GM12878 (cell line): ENCODE measurements at places on chromosomes 12 and 14. TPM values are rescaled to one million over a fixed set of nuclear protein-coding genes. Genes with fewer than 3 reads are reported as not detected.

GRCh38 chr14:103292426-103293374 is 41.3 kb upstream of the EIF5 start:
- H3K4me1 ChIP-seq: no peaks in the 10 kb centered on the region
- H3K27me3 ChIP-seq: no peaks in the 10 kb centered on the region
- H3K27ac ChIP-seq: no peak overlapping the region
- DNase-seq: peak; percentile 52
- H3K4me3 ChIP-seq: no peak overlapping the region

DNA sequence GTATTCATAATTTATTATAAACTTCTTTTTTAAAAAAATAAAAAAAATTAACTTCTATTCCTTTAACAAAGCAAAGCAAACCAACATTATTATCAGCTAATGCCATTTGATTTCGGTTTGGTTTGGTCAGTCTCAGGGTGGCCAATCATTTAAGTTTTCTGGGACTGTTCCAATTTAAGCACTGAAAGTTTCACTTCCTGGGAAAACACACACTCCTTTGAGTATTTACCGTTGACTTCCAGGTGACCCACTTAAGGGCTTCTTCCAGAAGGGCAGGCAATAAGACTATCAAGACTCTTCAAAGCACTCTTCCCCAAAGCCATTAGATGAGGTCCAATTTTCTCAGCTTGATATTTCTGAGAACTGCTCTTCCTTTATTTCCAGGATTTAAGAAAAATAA is 854.0 kb downstream of the DIO2 start:
- no peaks in the 10 kb centered on the region for H3K36me3 ChIP-seq
- no peak for DNase-seq
- no peaks in the 10 kb centered on the region for H3K27me3 ChIP-seq
- H3K4me1 ChIP-seq: no peaks in the 10 kb centered on the region
- H3K4me3 ChIP-seq: no peak overlapping the region

CISTR gene
- polyA plus RNA-seq: not detected in 2 replicates

- H3K27ac ChIP-seq: no peak overlapping the region
- H3K4me3 ChIP-seq: no peak overlapping the region
- H3K27me3 ChIP-seq: no peaks in the 10 kb centered on the region
- no peaks in the 10 kb centered on the region; the same call in none of the 2 replicates for H3K36me3 ChIP-seq
- DNase-seq: no peak
These were observed 60.9 kb downstream of the ELK3 start for GRCh38 chr12:96255077-96255476.

GRCh38 chr14:36580856-36581831 is 1.3 kb downstream of the NKX2-8 start:
- no peaks in the 10 kb centered on the region for H3K4me1 ChIP-seq
- H3K36me3 ChIP-seq: no peaks in the 10 kb centered on the region
- no peaks in the 10 kb centered on the region; the same call in 1 of the 2 replicates for H3K27me3 ChIP-seq
- no peak overlapping the region for H3K4me3 ChIP-seq
- DNase-seq: no peak
- H3K27ac ChIP-seq: no peak overlapping the region

DNA sequence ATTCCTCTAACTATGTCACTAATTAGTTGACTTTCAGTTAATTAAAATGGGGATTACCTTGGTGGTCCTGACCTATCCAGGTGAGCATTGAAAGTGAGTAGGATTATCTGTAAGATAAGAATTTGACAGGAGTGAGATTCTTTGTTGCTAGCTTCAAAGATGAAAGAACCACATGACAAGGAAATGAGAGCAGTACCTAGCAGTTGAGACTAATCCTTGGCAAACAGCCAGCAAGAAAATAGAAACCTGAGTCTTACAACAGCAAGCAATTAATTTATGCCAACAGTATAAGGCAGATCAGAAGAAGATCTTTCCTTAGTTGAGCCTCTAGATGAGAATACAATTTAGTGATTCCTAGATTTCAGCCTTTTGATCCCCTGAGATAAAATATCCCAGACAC is 1058.4 kb downstream of the LRFN5 start:
- no peaks in the 10 kb centered on the region for H3K27me3 ChIP-seq
- no peaks in the 10 kb centered on the region for H3K36me3 ChIP-seq
- no peak overlapping the region for H3K4me3 ChIP-seq
- no peaks in the 10 kb centered on the region for H3K4me1 ChIP-seq
- no peak overlapping the region for H3K27ac ChIP-seq
- DNase-seq: no peak

DNA sequence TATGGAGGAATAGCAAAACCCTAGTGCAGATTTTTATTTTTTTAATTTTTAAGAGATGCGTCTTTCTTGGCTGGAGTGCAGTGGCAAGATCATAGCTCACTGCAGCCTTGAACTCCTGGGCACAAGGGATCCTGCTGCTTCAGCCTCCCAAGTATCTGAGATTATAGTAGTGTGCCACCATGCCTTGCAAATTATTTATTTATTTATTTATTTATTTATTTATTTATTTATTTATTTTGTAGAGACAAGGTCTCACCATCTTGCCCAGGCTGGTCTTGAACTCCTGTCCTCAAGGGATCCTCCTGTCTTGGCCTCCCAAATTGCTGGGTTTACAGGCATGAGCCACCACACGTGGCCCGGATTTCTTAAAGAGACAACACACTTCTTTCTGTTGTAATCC is 1158.8 kb downstream of the AACS start:
- H3K27ac ChIP-seq: no peak overlapping the region
- H3K4me3 ChIP-seq: no peak overlapping the region
- H3K4me1 ChIP-seq: no peaks in the 10 kb centered on the region
- H3K36me3 ChIP-seq: no peaks in the 10 kb centered on the region
- no peaks in the 10 kb centered on the region for H3K27me3 ChIP-seq

- H3K27me3 ChIP-seq: no peaks in the 10 kb centered on the region
- H3K36me3 ChIP-seq: no peaks in the 10 kb centered on the region
- H3K4me3 ChIP-seq: no peak overlapping the region
- peaks cover 18% of the 10 kb centered on the region for H3K4me1 ChIP-seq
These were observed 1222.1 kb upstream of the TMEM132C start for GRCh38 chr12:127044836-127045235.
